ENCODE measurements at places on chromosomes 1 and 21.

DNA sequence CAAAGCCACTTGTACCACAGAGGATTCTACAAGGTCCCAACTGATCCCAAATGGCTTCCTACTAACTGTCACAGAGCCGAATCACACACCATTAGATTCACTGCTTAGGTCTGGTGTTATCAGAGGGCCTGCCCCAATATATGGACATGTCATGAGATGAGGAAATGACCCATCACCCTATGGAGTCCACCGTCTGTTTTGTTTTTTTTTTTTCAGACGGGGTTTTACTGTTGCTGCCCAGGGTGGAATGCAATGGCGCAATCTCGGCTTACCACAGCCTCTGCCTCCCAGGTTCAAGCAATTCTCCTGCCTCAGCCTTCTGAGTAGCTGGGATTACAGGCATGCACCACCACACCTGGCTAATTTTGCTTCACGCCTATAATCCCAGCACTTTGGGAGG lies 83.8 kb upstream of the ETS2 start:
- no peak for DNase-seq

DNA sequence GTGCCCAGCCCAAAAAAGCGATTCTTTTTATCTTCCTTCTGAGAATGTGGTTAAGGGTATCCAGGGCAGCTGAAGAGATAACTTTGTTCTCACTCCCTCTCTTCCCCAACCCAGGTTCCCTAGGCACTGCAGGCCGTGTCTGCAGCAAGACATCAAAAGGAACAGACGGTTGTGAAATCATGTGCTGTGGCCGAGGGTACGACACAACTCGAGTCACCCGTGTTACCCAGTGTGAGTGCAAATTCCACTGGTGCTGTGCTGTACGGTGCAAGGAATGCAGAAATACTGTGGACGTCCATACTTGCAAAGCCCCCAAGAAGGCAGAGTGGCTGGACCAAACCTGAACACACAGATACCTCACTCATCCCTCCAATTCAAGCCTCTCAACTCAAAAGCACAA lies 11.4 kb downstream of the WNT2B start:
- DNase-seq: no peak

- DNase-seq: no peak
These were observed 226.6 kb downstream of the TM2D1 start for GRCh38 chr1:61498342-61498741.

DNA sequence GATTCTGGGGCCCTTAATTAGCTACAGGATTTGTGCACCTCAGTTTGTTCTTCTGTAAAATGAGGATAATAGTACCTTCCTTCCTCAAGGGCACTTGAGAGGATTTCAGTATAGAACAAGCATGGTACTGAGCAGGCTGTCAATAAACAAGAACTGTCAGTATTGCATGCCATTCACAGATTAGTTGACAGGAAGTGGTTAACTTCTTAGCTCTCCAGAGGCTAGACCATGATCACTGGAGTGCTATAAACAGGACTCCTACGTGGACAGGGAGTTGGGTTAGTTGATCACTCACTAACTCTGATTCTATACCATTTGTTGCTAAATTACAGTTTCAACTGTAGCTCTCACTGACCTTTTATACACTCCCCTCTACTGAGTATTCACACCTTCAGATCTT lies 126.2 kb upstream of the DAB1 start:
- no peak for DNase-seq

GRCh38 chr1:220516722-220517042 lies 11.3 kb upstream of the MARK1 start:
- no peak for DNase-seq

GRCh38 chr1:83929184-83929583 lies 69.7 kb downstream of the TTLL7 start:
- no peak for DNase-seq

- no peak for DNase-seq
These were observed 35.7 kb downstream of the PALMD start for GRCh38 chr1:99681583-99681982.

- no peak for DNase-seq
These were observed 51.3 kb upstream of the LRRN2 start for GRCh38 chr1:204736836-204737235.

DNA sequence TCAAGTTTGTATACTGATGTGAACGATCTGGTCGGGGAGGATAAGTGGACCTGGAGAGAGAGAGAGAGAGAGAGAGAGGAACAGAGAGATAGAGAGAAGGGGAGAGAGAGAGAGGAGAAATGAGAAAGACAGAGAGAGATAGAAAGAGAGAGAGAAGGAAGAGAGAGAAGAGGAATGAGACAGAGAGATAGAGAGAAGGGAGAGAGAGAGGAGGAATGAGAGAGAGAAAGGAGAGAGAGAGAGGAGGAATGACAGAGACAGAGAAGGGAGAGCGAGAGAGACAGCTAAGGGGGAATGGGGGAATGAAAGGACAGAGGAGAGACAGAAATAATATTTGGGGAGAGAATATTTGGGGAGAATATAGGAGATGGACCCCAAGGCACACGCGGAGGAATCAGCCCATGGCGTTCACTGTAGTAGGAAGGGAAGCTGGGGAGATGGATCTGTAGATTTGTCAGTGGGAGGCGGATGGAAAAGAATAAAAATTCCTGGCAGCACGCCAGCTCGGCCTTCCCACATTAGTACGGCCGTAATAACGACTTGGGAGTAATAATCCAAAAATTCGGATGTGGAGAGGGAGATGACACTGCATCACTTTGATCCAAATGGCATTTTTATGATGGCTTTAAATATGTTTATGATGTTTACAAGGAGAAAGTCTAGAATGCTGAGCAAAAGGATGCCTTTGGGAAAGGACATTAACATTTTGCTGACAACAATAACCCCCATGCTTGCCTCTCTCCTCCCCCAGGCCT lies 159.8 kb upstream of the KCNJ6 start:
- DNase-seq: no peak

All from stimulated activated CD4-positive, alpha-beta T cell treated with anti-CD3 and anti-CD28 coated beads, TNF-alpha, amount 100 ng/mL, for 4 hours (primary cell).